H4 (cell line): ENCODE measurements at places on chromosomes 3 and 15. TPM values are rescaled to one million over a fixed set of nuclear protein-coding genes. Genes with fewer than 3 reads are reported as not detected.

DNA sequence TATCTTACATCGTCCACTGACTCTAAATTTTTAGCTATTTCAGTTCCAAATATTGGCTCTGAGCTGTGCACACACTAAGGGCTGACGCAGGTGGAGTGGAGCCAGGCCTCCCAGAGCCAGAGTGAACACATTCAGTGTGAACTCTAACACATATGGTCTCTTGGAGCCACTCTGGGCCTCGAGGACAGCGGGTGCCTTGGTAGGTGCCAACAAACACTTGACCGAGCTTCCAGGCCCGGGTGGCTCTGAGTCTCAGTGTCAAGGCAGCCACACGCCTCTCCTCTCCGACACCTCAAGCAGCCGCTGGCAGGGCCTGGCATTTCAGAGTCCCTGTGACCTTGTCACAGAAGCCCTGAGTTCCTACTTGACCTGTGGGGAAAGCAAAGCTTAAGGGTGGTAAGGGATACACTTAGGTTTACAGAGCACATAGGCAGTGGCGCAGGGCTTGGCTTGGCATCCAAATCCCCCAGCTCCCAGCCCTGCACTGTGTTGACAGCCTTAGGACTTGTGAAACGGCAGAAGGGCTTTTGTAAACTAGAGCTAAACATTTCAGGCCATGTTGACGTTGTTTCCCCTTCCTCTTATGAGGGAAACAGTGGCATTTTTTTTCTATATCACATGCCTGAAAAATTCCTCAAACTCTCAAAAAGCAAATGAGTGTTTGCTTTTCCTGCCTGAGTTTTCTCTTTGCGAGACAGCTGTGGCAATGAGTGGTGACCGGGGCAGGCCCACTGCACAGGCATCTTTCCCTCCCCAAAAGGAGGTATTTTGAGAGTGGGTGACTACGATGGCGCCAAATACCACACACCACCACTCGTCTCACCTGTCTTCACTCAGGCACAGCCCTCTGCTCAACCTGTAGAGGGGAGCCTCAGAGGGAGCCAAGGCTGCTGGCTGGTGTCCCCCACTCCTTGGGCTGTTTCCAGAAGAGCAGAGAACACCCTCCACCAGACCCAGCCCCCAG, 60.8 kb downstream of the DAPK2 start:
- DNase-seq, result no peak

Gene LRRK1
- 1.4 and 2.9 TPM in 2 replicates for total RNA-seq

- no peak for DNase-seq
Observed at GRCh38 chr3:9179826-9180763, 69.4 kb downstream of the SRGAP3 start.

DNA sequence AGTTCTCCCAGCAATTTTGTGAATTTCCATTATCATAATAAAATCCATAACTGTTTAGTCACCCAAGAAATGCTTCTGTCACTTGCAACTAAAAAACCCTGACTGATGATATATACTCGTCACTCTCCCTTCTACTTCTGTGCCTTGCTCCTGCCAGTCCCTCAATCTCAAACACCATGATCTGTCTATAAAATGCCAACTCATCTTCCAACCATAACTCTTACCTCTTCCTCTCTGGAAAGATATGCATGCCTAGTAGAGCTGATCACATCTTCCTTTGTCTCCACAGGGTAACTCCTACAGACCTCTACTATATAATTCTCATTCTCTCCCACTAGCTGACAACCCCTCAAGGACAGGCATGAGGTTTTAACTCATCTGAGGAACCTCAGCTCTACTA, 5.2 kb upstream of the VEPH1 start:
- no peak for DNase-seq

DNA sequence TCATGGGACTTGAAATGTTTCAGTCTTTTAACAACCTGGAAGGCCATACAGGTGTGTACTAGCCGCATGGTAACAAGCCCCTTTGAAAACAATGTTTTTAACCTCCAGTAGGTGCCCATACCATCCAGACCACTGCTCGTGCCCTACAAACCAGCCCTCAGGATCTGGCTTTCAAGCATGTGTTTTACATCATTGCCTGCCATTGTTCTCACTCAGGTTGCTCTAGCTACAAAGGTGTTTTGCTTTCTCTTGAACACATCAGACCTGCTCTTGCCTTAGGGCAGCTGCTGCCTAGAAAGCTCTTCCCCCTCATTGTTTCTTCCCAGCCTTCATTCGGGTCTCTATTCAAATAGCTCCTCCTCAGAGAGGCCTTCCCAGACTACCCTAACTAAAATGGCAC, 32.3 kb upstream of the MAP3K13 start:
- no peak for DNase-seq
